Astrocyte of the spinal cord (primary cell): ENCODE measurements at places on chromosomes 2 and 18.
A peak's percentile ranks its signal among the peaks of the same experiment; 100 is the strongest.

- no peak for DNase-seq
Measured at GRCh38 chr2:113200736-113201490, 27.1 kb downstream of the PSD4 start.

- no peak for DNase-seq
Measured at GRCh38 chr2:88199912-88200682, 30.0 kb downstream of the THNSL2 start.

DNA sequence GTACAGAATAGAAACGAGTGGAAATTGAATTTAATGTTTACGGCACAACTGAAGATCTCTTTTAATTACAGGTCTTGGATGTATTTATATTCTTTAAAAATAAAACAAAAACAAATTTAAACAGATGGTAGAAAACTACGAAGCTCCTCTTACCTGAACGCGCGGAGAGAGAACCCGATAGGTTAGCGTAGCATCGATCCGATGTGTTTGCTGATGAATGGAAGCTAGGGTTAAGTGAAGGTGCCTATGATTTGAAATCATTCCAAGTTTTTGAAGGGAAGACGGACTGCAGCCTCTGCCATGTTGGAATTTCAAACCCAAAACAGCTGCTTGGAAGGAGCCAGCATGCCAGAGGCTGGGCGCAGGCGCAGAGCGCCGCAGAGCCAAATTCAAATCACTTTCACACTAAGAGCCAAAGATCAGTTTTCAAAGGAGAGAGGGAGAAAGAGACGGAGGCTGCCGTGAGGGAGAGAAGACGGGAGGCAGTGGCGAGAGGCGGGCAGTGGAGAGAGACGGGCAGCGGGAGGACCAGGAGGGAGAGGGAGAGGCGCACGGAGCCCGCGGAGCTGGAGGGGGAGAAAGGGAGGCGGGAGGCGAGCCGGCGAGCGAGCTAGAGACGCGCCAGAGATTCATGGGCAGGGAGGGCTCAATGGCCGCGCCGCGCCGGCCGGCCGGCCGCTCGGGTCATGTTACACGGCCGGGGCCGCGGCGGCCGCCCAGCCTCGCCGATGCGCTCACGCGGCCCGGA, at the start of gene FIGN:
Gene FIGN (minus strand): TSS at position 324 of the 748 bp plus-strand sequence. CDS start 1,081 bp downstream, outside the sequence.
- peak; percentile 91 for DNase-seq

DNA sequence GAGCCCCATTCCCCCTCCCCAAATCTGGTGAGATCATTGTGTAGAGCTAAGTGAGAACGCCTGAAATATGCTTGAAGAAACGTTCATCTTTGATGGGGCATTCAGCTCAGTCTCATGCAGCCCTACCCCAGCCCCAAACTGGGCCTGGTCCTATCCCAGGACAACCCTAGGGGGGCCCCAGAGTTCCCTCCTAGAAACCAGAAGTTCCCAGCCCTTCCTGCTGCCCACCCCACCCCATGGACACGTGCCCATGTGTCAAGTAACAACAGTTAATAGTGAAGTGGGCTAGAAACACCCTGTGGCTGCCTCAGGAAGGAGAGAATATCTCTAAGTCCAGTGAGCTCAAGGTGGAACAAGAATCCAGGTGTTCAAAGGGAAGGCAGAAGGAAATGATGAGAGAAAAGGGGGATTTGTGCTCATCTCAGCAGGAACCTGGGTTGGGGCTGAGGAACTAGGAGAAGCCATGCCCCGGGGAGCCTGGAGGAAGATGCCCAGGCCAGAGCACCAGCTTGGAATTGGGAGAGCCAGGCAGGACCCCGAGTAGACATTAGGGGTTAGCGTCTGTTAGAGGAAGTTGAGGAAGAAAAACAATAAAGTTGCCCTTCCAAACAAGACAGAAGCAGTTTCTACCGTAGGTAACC, 20.1 kb upstream of the SLC20A1 start:
- DNase-seq: no peak

DNA sequence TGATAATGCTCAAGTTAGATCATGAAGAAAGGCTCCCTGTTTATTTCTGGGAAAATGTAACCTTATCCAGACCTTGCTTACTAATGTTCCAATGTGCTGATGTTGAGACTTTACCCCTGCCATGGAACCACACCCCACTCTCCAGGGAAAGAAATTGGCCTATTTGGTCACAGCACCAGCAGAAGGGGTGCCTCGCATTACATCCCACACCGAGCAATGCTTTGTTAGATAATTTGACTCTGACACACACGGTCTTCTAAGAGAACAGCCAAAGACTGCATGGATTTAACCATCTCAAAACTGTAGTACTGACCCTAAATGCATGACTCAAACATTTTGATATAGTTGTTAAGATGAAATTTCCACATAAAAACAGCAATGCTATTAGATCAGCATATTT, 152.1 kb upstream of the CCDC150 start:
- DNase-seq: peak; percentile 20

- no peak for DNase-seq
Measured at GRCh38 chr18:43141208-43141607, 25.7 kb upstream of the RIT2 start.

DNA sequence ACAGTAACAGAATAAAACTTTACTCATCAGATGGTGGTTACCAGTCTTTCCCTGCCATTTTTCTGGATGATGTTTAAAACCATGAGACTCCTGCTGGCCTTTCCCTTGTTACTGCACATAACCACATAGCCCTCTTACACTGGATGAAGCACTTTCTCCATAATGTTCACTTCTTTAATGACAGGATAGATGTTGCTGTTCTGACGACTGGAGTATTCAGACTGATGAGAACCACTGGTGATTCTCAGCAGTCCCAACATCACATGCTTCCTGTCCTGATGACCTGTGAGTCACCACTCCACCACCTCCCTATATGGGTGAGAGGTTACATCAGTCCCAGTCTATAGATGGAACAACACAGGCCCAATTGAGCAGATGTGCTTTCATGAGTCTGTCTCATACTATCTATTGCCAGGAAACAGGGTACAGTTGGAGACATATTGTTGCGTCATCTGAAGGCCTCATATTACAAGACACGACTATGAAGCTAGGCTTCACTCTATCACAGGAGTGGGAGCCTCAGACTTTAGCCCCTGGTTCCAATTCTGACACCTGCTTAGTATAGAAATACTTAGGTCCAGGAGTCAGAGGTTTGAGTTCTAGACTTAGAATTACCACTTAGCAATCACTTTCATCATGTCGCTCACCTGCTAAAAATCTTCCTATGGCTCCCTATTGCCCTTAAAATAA, 145.7 kb upstream of the KLF7 start:
- peak; percentile 95 for DNase-seq

DNA sequence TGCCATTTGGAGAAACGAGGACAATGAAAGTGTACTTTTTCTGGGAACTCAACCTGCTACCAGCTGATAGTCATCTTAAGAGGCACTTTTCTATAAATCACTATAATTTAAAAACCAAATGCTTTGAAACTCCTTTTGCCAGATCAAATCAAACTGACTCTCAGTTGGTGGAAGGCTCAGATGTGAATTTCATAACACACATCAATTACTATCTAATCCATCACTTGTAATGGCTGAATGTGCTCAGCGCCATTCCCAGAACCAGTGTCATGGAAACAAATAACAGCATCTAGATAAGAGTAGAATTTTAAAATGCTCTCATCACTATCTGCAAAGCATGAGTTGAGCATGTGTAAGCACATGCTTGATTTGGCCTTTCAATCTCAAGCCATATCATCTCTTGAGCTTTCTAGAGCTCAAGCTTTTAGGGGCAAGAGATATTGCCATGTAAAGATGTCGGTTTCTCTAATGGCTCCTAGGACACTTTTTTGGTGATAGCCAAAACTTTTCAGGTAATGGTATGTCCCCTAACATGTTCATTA, 223.1 kb upstream of the ACVR2A start:
- DNase-seq: no peak

- no peak for DNase-seq
Measured at GRCh38 chr2:3914241-3914640, 210.9 kb downstream of the DCDC2C start.

- DNase-seq: no peak
Measured at GRCh38 chr2:13968811-13969210, 663.7 kb upstream of the LRATD1 start.

DNA sequence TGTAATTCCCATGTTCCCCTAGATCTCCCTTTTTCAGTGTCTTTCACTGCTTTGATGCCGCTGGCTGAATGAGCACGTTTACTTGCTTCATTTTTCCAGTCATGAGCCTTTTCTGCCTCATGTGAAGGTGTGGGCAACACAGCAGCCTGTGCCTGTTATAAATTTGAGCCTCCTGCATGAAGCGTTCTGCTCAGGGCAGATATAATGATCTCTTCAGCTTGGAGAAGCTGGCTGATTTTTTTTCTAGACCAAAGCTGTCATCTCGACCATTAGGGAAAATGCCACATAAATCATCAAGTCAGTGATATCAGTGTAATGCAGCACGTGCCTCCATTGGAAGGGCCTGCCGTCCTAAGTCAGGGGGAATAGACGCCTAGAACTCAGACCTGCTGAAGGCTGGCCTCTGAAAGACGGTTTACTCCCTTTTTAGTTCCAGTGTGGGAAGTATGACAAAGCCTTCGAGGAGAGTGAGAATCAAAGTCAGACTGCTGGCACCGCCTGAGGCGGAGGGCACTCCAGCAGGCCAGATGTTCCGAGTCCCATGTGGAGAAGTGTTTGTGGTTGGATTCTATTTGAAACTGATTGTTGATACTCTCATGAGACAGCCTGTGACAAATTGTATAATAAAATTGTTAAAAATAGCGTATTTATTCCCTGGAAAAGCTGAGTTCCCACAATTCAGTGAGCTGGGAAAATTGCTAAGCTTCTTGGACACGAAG, 196.5 kb downstream of the MYO1B start:
- DNase-seq: no peak

- DNase-seq: no peak
Measured at GRCh38 chr2:71538241-71538640, 84.9 kb downstream of the DYSF start.

GRCh38 chr2:212903413-212903812, 248.0 kb downstream of the IKZF2 start:
- no peak for DNase-seq

- DNase-seq: no peak
Measured at GRCh38 chr2:90221300-90221651, 1529.8 kb downstream of the RPIA start.

DNA sequence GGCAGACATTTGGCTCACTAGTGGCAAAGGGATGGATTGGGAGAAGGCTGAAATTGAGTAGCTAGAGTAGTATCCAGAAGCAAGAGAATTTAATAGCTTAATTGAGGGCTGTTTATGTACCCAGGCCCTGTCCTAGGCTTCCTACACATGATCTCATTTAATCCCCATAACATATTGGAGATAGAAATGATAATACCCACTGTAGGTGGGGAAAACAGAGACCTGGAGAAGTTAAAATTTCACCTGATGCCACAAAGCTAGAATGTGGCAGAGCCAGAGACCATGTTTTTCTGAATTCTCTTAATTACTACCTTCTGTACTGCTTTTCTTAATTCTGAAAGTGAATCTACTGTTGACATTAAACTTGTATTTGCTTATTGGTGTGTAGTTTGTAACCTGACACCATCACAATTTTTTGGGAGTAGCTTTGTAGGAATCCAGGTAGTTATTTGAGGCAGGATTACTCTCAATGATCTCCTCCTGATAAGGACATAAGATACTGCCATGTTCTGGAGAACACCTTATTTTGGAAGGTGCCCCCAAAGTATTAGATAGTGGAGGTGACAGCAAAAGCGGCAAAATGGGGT, 42.2 kb downstream of the RAB10 start:
- no peak for DNase-seq

GRCh38 chr2:72271766-72272641, 124.3 kb upstream of the CYP26B1 start:
- no peak for DNase-seq

DNA sequence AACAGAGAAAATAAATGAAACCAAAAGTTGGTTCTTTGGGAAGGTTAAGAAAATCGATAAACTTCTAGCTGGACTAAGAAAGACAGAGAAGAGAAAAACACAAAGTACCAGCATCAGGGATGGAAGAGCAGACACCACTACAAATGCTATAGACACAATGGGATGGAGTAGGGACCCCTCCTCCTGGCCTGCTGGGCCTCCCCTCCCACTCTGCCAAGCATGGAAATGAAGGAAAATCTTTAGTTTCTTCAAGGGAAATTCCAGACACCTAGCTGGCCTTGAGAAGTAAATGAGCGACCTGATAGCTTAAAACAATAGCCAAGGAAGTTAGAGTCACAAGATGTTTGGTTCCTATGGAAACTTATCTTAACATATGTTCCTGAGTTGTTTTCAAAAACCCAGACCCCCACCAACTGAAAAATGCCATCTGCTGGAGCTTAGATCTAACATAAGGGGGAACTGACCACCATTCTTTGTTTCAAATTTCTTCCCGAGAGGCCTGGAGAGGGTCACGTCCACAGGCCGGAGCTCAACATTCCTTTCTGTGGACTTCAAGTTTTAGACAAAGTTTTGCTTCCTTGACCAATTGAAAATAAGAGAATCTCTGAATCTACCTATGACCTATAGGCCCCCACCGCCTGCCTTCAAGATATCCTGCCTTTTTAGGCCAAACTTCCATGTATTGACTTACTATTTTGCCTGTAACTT, 101.9 kb downstream of the BIN1 start:
- no peak for DNase-seq

GRCh38 chr2:192043216-192043870, 151.4 kb downstream of the TMEFF2 start:
- no peak for DNase-seq

GRCh38 chr2:20745924-20746555, 76.9 kb downstream of the LDAH start:
- no peak for DNase-seq

- DNase-seq: peak; percentile 19
Measured at GRCh38 chr2:9488583-9489547, 14.5 kb downstream of the IAH1 start.

- DNase-seq: no peak
Measured at GRCh38 chr2:20992201-20992711, 51.6 kb downstream of the APOB start.

DNA sequence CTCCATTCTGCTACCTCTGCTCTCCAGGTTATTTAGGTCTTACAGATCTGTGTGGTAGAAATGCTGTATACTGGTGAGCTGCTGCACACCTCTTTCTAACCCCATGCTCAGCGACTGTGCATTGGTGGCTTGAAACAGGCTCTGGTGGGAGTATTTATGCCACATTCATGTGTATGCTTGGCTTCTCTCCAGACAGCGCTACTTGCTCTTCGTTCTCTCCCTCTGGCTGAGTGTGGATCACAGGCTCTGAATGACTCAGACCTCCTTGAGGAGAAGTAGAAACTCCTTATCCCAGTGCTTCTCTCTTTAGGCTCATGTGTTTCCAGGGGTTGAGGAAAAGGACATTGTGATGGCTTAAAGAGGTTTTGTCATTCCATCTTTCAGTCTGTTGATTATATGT, 54.9 kb downstream of the FHOD3 start:
- peak; percentile 90 for DNase-seq

- DNase-seq: no peak
Measured at GRCh38 chr18:22398464-22398863, 19.3 kb downstream of the CTAGE1 start.
